Renal pelvis (tissue), 12 donors: ENCODE measurements at places on chromosomes 1 and 21. TPM values are rescaled to one million over a fixed set of nuclear protein-coding genes. Genes with fewer than 3 reads are reported as not detected.

- no peak for DNase-seq
These were observed 48.6 kb downstream of the MDM4 start for GRCh38 chr1:204564835-204565234.

- no peak for DNase-seq
These were observed 6.9 kb upstream of the F13B start for GRCh38 chr1:197073978-197074377.

GRCh38 chr1:205546541-205546940 lies 42.1 kb downstream of the CDK18 start:
- DNase-seq, result no peak

GRCh38 chr21:19122356-19122755 lies 718.8 kb upstream of the TMPRSS15 start:
- no peak for DNase-seq

GRCh38 chr21:21712748-21713520 lies 714.7 kb downstream of the NCAM2 start:
- no peak for DNase-seq

- DNase-seq, result no peak
These were observed 5.4 kb downstream of the ARHGEF10L start for GRCh38 chr1:17544776-17545350.

- DNase-seq, result no peak
These were observed 8.1 kb upstream of the STMN1 start for GRCh38 chr1:25914074-25914995.

GRCh38 chr1:35285771-35286606 lies 17.5 kb downstream of the ZMYM4 start:
- DNase-seq, result no peak

DNA sequence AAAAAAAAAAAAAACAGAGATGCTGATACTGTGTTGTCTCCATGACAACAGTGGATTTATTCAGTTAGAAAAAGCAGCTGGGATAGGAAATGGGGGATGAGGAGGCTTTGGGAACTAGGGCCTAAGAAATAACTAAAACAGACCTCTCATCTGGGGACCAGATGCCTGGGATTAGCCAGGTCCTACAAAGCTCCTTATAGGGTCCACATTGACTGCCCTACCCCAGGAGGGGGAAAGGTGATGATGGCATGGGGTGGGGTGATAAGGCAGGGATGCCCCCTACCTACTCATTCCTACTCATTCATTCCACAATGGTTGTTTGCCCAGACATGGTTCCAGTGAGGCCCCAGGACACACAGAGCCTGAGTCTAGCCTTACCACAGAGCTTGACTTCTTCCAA lies 131.2 kb downstream of the PLXNA2 start:
- DNase-seq, result no peak

- DNase-seq, result no peak
These were observed 116.9 kb downstream of the ETS2 start for GRCh38 chr21:38922474-38923235.

- DNase-seq, result no peak
These were observed 164.4 kb downstream of the ZNF281 start for GRCh38 chr1:200245473-200245872.

GRCh38 chr1:70737125-70737524 lies 310.5 kb downstream of the PTGER3 start:
- DNase-seq, result no peak

- DNase-seq, result no peak
These were observed 7.9 kb upstream of the TIAM1 start for GRCh38 chr21:31351960-31352359.

DNA sequence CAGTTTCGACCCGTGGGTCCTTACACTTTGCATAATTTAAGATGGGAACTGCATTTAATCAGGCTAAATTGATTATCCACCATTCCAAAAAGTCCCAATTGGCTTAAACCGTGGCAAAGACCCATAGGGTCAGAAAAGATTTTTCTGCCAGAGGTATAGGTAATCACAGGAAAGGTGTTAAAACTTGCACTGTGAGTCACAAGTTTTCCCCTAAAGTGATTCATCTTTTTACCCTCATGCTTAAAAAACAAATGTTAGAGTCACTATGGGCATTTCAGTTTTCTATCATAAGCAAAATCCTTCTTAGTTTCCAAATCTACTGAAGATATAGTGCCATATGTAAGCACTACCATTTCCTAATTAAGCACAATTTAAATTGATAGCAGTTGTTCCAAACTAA lies 1079.8 kb downstream of the ADGRL2 start:
- DNase-seq, result no peak

Gene RGS13
- not detected for polyA plus RNA-seq

Gene C2CD4D
- 0.35 TPM for polyA plus RNA-seq

Gene CCSAP
- polyA plus RNA-seq, result 9.4 TPM

Gene KRTAP8-1
- not detected for polyA plus RNA-seq

Gene LHX8
- polyA plus RNA-seq, result not detected

Gene TSSK3
- 9.6 TPM for polyA plus RNA-seq

Gene HOOK1
- polyA plus RNA-seq, result 66.4 TPM

Gene ECE1
- 46.9 TPM for polyA plus RNA-seq

Gene NR5A2
- polyA plus RNA-seq, result 2.1 TPM

Gene AMIGO1
- 7.5 TPM for polyA plus RNA-seq

Gene LCE2D
- not detected for polyA plus RNA-seq
